ENCODE measurements at places on chromosomes 11 and 22.
A peak's percentile ranks its signal among the peaks of the same experiment; 100 is the strongest.

DNA sequence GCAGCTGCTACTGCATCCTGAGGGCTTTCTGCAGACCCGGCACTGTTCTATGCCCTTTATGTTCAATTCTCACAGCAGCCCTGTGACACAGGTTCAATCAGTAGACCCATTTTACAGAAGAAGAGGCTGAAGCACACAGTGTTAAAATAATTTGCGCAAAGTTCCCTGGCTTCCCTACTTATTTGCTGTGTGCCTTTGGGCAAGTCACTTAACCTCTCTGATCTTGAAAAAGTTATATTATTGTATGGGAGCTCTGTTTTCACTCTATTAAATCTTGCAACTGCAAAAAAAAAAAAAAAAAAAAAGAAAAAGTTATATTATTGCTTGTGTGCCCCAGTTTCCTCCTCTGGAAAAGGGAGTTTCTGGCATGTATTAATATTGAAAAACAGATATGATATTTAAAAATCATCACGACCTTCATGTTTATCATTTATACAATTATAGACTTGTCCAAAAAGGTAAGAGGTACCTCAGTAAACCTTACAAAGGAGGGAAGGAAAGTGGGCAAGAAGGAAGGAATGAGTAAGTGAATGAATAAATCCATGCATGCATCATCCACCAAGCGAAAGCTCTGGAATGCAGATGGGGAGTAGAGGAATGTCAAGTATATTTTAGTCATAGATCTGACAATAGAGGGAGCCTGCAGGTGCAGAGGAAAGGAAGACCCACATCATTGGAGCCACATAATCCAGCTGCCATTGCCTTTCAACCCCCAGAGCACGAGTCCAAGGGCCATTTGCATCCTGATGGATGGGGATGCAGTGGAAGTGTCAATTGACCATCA lies 21.2 kb upstream of the ISX start:
- no peak for DNase-seq

GRCh38 chr22:46763051-46763705 lies 728 bp downstream of the TBC1D22A start:
- peak; percentile 71 for DNase-seq

DNA sequence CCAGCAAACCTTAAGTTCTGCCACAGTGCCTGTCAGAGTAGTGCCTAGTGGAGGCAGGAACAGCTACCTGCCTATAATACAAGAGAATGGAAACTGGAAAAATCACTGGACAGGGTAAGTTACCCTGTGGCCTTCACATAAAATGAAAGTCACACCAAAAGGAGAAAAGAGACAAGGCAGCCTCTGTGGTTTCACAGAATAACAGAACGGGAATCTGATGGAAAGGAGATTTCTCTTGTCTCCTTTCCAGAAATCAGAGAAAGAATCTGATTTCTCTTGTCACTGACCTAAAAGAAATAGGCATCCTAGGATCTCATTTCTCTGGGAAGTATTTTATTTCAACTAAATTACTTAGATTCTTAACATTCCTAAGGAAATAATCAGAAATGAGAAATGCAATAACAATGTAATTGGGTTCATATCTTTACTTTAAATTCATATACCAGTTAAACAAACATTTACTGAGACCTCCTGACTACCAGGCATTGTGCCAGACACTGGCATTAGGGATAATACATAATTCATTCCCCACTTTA lies 41.6 kb downstream of the PRCP start:
- DNase-seq = no peak

- DNase-seq = no peak
Measured at GRCh38 chr22:20089226-20089976, 9.4 kb downstream of the DGCR8 start.

- no peak for DNase-seq
Measured at GRCh38 chr11:35875466-35875865, 68.4 kb upstream of the LDLRAD3 start.

DNA sequence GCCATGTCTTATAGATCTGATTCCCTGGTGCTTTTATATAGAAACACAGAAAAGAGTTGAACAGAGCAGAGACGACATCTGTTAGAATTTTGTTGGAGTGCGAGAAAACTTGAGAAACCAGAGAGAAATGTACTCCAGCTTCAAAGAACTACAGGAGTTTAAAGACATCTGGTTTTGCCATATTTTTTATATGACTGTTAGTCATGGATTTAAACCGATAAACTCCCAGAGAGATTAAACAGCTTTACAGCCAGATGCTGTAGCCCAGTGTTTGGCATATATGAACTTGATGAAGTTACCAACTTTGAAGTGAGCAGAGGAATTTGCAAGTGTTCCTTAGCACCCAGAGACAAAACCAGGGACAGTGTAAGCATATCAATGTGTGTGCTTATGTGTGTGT lies 1083.1 kb downstream of the LRRC4C start:
- DNase-seq = no peak

GRCh38 chr11:118628861-118629549 lies 21.6 kb downstream of the PHLDB1 start:
- no peak for DNase-seq

DNA sequence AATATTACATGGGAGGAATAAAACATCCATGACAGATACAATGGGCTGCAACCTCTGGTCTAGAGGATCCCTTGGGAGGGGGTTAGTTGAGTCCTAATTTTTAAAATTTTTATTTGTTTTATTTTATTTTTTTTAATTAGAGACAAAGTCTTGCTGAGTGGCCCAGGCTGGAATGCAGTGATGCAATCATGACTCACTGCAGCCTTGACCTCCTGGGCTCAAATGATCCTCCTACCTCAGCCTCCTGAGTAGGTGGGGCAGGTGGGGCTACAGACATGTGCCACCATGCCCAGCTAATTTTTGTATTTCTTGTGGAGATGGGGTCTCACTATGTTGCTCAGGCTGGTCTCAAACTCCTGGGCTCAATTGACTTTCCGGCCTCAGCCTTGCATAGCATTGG lies 43.1 kb downstream of the FDX1 start:
- DNase-seq = no peak

Measured in GM12892 (cell line).